ENCODE measurements at places on chromosomes 2 and 18. TPM values are rescaled to one million over a fixed set of nuclear protein-coding genes. Genes with fewer than 3 reads are reported as not detected.

DNA sequence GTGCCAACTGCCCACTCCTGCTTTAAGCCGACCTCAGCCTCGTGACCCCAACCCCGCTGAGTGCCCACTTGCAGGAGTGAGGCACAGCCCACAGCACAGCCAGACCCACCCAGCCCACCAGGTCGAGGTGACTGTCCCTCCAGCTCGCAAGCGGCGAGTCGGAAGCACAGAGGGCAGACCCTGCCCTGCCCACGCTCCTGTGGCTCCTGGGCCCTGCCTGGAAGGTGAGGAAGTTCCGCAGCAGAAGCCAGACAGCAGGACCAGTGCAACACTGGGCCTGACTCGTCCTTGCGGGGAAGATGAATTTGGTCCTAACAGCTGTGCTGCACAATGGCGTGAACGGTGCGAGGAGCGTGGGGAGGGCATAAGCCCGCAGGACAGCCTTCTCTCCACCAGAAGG lies 9.9 kb downstream of the DTYMK start:
- no peak for DNase-seq

DNA sequence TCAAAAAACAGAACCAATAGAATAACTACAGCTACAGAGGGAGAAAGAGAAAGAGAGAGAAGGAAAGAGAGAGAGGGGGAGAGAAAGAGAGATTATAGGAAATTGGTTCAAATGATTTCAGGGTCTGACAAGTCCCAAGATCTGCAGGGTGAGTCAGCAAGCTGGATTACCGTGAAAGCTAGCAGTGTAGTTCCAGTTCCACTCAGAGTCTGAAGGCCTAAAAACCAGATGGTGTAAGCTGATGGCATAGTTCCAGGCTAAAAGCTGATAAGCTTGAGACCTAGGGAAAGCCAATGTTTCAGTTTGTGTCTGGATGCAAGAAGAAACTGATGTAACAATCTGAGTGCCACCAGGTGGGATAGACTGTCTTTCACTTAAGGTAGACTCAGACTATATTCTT lies 397.7 kb downstream of the TRIB2 start:
- DNase-seq = no peak

Gene COPS9
- total RNA-seq = 48.7 TPM

Gene PRKAG3
- total RNA-seq = not detected

Gene GNAL
- total RNA-seq = 0.12 TPM

DNA sequence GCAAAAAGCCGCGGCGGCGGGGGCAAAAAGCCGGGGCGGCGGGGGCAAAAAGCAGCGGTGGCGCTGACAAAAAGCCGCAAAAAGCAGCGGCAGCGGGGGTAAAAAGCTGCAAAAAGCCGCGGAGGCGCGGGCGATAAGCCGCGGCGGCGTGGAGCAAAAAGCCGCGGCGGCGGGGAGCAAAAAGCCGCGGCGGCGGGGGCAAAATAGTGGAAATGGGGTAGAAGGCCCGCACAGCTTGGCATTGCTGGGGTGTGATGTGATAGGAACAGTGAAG lies 450.1 kb downstream of the ANKRD30B start:
- no peak for DNase-seq

DNA sequence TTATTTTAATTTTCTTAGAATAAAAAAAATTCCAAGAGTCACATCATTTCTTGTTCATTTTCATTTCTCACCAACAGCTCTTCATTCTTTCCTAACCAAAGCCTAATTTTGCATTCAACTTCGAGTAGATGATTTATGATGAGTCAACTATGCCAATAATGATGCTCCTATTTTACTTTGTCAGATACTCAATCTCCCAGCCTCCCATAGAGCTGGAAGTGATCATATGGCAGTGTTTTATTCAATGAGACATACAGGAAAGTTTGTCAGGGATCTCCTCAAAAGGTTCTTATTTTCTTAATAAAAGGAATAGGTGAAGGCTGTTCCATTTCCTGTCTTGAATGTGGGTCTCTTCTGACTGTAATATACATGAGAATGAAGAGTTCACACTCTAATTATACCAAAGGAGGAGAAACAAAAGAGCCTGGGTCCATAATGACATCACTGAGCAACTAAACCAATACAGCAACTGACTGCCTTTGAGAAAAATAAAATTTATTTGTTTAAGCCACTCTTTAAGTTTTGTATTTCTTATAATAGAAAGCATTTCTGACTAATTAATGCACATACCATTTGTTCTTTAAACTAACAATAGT lies 231.2 kb upstream of the CYP26B1 start:
- DNase-seq = no peak

DNA sequence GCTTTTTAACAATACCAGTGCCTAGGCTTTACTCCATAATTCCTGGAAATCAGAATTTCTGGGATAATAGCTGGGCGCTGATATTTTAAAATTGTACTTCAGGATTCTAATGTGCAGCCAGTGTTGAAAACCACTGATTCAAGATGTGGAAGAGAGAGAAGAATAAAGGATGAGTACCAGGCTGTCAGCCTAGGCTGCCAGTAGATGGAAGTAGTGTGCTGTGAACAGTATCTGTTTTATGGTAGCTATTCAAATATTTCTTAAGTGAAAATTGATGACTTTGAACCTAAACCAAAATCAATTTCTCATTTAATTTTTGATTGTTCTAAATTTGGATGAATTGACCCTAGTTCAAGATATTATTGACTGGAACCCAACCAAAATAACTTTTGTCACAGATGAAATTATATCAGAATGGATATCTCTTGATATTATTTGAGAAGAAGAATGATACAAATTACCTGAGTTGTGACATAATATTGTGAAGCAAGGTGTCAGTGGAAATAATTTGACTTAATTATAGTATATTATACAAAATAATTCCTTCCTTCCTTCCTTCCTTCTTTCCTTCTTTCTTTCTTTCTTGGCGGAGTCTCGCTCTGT lies 88.0 kb downstream of the COMMD1 start:
- peak; percentile 64 for DNase-seq

- DNase-seq = no peak
Measured at GRCh38 chr18:24990671-24991134, 361.3 kb downstream of the ZNF521 start.

- no peak for DNase-seq
Measured at GRCh38 chr2:97931858-97932225, 63.9 kb downstream of the TMEM131 start.

DNA sequence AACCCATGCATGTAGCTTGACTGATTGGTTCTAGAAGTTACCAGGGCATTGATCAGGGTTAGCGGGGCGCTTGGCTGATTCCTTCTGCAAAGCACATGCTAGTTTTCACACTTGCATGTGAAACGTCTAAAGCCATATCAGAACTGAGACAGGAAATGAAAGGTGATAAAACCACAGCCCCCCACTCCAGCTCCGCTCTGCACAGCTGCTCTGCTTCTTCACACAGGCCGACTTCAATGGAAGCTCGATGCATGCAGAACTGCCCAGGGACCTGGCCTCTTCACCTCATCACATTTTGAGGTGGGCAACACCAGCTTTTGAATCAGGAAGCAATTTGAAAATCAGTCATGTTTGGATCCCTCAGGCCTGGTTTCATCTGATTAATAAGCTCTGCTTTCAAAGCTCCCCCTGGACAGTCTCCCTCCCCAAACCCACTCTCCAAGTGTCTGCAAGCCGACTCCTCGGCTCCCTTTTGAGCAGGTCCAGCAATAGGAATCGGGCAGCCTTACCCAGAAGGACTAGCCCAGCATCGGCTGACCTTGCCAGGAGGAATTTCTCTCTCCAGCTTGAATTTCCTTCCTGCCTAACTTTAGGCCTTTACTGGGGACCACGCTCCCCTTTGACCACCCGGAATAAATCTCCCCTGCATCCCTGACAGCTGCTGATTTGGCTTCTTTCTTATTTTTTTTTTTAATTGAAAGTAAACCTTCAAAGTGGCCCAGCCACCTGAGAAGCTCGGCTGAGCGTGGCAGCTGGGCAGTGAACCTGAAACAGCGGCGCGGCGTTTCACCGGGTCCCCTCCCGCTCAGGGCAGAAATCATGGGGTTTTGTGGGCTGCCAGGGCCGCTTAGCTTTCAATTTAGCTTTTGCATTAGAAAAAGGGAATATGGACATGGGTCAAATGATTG lies 31.7 kb downstream of the HRH4 start:
- DNase-seq = peak; percentile 55

- DNase-seq = no peak
Measured at GRCh38 chr2:192570788-192571187, 376.1 kb upstream of the TMEFF2 start.

- no peak for DNase-seq
Measured at GRCh38 chr2:117972476-117973123, 41.3 kb downstream of the CCDC93 start.

Gene CNGA3
- total RNA-seq = not detected

DNA sequence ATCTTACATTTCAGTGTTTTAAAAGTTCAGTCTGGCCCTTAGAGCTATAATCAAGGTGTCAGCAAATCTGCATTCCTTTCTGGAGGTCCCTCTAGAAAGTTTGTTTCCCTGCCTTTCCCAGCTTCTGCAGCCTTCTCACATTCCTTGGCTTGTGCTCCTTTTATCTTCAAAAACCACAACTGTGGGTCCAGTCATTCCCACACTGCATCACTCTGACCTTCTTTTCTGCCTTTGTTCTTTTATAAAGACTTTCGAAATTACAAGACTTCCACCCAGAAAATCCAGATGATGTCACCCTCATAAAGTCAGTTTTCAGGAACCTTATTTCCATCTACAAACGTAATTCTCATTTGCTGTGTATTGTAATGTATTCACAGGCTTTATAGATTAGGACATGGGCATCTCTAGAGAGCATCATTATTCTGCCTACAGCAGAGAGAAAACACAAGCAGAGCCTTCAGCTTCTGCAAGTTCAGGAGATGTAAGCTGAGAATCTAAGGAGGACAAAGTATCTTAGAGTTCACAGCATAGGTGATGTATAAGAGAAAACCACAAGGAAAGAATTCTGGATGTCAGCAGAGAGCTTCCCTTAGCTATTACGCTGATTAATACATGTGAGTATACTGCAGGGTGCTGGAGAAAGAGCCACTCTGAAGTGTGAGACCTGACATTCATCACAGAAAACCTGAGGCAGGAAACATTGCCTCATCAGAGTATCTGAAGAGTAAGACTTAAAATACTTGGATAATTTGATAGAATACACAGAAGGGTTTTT lies 1100.2 kb downstream of the CBLN2 start:
- no peak for DNase-seq

Gene AMER3
- total RNA-seq = not detected

Gene KCNG3
- not detected for total RNA-seq

DNA sequence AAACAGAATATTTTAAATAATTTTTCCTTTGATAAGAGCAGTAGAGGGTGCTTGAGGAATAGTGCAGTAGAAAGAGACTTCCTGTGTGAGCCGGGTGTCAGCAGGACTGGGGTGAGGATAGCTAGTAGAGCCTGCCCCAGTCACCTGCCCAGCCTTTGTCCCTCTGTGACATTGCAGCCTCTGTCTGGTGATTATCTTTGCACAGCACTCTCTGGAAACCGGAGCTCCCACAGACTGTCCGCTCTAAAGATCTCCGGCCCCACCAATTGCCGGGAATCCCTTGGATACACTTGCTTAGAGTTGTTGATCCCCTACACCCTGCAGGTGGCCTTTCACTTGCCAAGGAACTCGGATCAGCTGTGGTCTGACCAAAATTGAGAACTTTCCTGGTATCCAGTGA lies 1081.3 kb upstream of the TMEFF2 start:
- DNase-seq = no peak

- DNase-seq = no peak
Measured at GRCh38 chr2:120229341-120229740, 6.1 kb upstream of the TMEM185B start.

DNA sequence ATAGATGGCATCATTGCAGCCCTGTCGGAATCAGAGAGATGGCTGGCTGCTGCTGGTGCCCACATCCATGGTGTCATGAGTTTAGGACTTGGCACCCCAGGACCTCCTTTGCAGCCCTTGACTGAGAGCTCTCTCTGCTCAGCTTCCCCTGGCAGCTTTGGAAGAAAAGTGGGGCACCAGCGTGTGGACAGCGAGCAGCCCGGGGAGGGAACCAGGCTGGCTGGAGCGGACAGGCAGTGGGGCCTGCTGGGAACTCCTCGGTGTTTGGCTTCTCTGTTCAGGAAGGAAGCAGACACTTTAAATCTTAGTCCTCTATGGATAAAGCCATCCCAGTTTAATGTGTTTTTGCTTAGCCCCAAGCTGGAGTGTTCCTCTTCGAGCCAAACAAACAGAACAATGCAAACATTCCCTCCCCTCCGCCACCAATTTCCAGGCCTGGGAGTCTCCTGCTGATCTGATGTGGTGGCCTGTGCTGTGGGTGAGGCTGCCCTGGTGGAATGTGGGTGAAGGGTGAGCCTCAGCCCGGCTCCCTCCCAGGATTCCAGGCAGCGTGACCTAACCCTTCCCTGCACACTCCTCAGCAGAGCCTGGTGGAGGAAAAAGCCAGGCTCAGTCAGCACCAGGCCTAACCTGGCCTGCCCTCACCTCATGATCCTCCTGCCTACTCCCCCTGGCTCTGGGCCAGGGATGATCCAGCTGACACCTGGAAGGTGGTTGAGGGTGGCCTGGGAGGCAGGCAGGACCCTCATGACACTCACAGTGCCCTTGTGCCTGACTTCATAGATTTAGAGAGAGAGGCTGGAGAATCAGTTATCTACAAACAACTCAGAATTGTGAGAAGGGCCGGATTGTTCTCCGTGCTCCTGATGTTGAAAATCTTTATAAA lies 21.6 kb upstream of the ITGB6 start:
- no peak for DNase-seq

- DNase-seq = no peak
Measured at GRCh38 chr2:121583555-121583954, 52.9 kb downstream of the RNU4ATAC start.

Gene RSAD2
- 1.5 TPM for total RNA-seq

DNA sequence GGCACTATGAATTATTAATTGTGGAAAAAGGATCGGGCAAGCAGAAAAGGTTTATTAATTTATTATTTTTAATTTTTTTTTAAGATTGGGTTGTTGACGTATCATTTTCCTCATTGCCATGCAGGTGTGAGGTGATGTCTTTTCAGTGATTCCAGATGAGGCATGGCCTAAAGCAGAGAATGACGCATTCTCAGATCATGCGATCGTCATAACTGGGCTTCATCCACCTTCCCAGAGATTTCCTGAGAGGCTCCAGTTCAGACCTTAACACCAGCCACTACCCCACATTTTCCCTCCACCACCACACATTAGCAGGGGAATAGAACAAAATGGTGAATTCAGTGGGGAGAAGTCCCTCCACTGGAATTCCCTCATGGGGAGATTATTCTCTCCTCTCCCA lies 518.4 kb upstream of the SPHKAP start:
- no peak for DNase-seq

GRCh38 chr2:141362311-141362710 lies 768.5 kb downstream of the LRP1B start:
- no peak for DNase-seq

Gene HES6
- total RNA-seq = 14.3 TPM

- no peak for DNase-seq
Measured at GRCh38 chr2:10271946-10272345, 30.8 kb upstream of the HPCAL1 start.
